ENCODE measurements at places on chromosomes 4 and X.

- DNase-seq = peak; percentile 58
Observed at GRCh38 chr4:122577808-122578781, 42.8 kb downstream of the IL21 start.

GRCh38 chr4:108399610-108400265, 220.6 kb upstream of the RPL34 start:
- DNase-seq = no peak

DNA sequence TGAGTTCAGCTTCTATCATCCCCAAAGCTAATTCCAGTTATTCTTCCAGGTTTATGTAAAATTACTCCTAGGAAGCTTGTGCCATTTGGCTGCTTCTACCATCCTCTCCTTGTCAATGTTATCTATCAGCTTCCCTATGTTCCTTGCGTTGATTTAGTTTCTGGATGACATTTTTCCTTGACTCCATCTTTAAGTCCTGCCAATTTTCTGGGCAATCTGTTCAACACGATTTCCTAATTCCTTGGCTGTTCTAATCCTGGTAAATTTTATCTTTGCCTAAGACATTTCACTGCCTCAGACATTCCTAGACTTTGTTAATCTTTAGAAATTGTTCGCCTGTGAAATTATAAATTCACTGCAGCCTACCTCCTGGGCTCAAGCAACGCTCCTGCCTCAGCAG, 125.1 kb downstream of the PDS5A start:
- no peak for DNase-seq

DNA sequence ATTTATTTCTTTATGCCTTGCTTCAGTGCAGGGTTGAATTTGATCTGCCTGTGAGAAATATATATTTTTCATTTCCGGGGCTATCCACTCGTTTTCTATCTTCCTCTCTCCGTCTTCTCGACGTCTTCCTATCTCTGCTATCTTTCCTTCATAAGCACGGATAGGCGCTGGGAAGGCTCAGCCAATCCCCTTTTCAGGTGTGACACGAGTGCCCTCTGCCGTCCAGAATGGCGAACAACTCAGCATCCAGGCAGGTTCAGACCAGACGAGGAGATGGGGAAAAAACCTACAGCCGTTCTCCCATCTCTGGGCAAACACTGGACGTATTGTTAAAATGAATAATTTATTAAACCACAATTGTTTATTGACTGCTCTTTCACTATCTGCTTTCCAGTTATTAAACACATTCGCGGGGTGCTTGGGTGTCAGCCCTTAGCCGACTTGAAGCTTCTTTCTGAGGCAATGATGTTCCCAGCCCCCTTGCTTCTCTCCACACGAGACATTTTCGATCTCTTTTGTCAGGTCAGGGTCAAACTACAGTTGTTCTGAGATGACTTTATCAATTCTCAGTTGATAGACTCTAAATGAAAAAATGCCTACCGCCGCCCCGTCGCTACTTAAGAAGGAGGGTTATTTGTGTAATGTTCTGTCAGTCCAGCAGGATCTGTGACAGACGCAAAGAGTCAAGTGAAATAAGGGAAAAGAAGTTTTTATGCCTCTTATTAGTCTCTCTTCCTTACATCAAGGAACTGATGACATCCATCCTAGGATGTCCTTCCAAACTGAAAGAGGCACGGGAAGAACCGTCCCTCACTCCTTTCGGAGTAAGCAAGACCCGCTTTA, 96.3 kb upstream of the NOCT start:
- peak; percentile 29 for DNase-seq

- no peak for DNase-seq
Observed at GRCh38 chrX:75366861-75367260, 93.0 kb downstream of the UPRT start.

DNA sequence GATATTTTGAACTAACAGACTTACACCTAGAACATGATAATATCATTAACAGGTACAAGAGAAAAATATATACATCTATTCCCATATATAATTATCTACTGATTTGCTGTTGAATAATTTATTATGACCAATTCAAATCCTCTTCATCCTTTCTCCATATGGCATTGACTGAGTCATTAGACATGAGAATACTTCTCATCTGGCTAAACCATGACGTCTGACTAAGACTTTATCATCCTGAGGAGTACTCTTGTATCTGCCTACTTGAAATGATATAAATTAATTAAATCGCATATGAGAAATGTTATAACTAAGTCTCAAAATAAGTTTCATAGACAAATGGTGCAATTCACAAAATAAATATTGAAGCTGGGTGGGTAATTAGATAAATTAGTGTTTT, 67.4 kb downstream of the EMCN start:
- no peak for DNase-seq

DNA sequence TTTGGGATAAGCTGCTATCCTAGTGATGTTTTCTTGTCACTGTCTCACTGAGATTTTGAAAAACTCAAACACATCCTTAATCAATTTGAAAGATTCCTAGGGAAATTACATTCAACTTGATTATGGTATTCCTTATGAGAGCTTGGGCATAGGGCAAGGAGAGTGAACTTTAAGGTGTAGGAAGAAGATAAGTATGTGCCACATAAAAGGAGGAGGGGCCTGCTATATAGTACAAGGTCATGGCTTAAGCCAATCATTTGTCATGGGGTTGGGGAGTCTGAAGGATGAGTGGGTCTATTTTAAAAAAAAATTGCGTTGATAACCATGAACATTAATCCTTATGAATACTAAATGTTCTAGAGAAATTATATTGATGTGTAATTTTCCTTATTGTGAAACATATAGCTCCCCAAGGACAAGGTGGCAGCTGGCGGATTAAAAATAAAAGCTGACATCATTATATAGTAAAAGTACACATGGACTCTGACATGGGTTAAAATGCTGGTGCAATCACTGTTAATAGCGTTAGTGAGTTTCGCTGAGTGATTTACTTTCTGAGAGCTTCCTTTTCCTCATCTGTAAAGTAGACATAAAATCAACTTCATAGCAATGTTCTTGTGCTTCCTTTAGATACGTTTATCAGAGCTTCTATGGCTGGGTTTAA, 17.4 kb downstream of the GALNT7 start:
- DNase-seq = no peak

- no peak for DNase-seq
Observed at GRCh38 chrX:21151051-21151450, 223.2 kb upstream of the CNKSR2 start.

DNA sequence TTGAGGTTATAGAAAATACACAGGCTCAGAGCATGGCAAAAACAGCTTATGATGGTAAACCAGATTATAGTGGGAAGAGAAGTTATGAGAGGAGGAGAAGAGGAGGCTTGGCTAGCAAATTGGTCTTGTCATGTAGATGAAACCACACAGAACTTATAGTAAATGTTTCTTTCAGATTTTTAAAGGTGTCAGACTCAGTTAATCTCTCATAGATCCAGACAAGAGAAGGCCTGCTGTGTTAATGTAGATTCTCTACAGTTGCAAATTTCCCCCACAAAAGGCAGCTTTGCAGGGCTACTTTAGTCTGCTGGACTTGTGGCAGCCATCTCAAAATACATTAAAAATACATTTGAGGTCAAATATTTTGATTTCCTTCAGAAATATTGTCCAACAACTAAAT, 1731.7 kb downstream of the ARAP2 start:
- DNase-seq = no peak

DNA sequence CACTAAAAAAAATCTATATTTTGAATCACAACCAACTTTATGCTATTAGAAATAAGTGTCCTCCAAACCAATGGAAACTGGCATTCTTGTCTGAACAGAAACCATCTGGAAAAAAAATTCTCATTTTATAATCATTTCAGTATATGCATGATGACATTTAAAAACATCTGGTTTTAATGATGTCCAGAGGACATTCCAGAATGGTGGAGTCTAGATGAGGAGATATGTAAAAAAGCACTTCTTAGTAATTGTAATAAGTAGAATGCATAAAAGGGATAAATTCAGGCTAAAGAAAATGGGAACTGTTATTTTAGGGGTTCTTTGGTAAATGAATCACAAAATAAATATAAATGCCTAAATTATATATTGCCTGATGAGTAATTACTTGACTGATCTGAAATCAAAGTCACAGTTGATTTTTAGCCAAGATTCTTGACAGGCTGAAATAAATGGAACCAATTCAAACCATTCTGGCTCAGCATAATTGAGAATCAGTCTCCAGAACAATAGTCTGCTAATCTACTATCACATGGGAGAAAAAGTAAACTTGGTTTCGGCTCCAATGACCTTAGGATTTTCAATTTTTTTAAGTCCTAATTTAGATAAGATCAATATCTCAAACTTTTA, 636.6 kb downstream of the FAT4 start:
- no peak for DNase-seq

DNA sequence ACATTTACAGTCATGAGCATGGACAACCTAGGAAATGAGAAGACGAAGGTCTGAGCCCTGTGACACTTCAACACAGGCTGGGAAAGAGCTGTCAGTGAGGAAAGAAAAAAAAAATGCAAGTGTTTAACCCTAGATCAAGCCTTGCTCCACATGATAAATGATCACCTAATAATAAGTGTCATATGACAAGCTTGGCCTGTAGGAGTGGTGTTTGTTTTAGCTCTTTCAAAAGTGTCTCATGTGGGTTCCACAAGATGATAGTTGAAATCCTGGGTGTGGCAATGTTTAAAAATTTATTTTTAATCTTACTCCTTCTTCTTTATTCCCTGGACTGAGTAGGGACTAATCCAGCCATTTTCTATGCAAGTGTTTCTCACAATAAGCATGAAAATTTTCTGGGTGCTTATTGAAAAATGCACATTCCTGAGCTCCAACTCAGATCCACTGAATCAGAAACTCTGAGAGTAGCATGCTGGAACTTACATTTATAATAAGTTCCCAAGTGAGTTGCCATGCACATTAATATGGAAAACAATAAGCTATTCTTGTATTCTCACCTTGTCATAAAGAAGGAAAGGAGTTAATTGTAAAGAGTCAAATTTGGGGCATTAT, 138.3 kb downstream of the AREG start:
- DNase-seq = no peak

- no peak for DNase-seq
Observed at GRCh38 chr4:18250564-18250963, 229.0 kb upstream of the LCORL start.

All from CD4-positive, CD25-positive, alpha-beta regulatory T cell (primary cell).